ENCODE measurements at places on chromosomes 16 and 17.

DNA sequence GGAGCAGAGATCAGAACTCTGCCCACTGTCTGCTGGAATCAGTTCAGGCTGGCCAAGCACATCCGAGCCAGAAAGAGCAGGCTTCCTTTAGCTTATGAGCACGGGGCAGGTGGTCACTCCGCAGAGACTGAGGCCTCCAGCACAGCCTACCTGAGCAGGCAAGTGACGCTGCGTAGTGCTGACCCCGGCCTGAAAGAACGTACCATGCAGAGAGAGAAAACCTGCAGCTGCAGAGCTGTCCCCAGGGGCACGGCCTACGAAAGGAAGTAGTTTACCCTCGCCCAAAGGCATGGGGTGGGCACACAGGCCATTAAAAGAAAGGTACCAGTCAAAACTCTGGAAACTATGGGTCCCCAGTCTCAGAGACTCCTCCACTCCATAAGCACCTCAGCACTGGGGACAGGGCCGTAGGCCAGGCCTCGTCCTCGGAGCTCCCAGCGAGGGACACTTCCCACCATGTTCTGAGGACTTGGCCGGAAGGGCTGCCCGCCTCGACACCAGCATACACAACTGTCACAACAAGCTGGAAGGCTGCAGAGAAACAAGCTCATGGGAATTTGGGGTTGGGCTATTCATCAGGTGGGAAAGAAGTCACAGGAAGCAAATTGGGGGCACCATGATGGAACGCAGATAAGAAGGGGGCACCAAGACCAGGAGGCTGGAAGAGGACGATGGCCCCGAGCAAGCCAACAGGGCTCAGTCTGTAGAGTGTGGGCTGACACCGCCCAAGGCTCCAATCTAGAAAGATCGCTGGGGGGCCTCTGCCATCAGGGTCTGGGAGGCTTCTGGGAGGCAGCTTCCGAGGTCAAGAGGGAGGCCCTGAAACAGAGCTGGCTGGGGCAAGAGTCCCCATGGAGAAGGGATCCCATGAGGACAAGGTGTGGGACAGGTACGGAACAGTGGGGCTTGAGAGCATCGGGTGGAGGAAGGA lies 21.2 kb downstream of the MEAK7 start:
- no peak for DNase-seq

GRCh38 chr16:79076047-79076767 lies 524.3 kb downstream of the MAF start:
- DNase-seq, result no peak

DNA sequence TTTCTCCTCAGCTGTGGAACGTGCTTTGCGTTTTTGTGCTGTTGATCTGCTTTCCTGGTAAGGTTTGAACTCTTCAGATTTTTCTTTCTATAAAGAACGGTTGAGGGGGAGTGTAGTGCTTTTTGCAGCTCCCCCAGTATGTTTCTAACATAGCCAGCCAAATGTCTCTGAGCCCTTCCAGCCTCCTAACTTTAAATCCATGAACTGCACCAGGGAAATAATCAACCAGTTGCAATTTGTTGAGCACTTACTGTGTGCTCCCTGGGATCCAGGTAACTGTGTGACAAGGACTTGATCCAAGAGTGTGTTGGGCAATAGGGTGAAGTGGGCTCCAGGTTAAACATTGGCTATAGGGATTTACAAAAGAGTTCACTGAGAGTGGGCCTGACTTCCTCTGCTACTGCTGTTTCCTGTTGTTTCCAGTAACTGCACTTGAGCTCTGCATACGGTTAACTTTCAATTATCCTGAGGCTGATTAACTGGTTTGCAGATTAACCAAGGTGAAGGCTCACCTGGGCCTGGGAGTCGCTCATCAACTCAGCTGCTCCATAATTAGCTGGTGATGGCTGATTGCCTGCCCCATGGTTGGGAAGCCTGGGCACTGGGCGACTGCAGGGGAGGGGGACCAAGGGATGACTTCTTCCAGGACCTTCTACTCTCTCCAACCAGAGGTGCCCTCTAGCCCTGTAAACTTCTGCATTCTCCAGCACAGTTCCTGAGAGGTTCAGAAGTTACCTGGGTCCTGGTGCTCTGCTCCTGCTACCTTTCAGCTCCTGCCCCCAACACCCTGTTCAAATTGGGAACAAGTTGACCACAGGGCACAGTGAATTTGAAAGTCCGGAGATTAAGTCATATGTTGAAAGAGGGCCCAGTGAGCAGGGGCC lies 19.5 kb downstream of the HLF start:
- no peak for DNase-seq

DNA sequence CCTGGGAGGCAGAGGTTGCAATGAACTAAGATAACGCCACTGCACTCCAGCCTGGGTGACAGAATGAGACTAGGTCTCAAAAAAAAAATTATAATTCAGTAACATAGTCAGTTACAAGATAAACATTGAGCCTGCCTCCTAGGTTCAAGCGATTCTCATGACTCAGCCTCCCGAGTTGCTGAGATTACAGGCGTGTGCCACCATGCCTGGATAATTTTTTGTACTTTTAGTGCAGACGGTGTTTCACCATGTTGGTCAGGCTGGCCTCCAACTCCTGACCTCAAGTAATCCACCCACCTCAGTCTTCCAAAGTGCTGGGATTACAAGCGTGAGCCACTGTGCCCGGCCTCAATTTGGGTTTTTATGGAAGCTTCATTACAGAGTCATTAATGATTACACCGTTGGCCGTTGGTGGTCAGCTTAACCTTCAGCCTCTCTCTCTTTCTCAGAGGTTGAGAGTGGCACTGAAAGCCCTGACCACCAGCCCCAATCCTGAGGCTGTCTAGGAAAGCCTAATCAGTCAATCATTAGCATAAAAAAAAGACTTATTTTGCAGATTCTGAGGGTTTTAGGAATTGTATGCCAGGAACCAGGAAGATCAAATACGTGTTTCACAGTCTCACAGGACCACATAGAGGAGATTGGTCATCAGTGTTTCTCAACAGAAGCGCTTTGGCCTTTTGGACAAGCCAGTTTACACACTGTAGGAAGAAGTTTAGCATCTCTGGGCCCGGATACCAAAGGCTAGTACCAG lies 1.3 kb upstream of the LRRC37A3 start:
- DNase-seq, result no peak

Measured in NCI-H524 treated with DMSO at 0.1 percent for 48 hours (cell line).